IPS DF 6.9 (cell line): ENCODE measurements at places on chromosomes 1 and 21.

DNA sequence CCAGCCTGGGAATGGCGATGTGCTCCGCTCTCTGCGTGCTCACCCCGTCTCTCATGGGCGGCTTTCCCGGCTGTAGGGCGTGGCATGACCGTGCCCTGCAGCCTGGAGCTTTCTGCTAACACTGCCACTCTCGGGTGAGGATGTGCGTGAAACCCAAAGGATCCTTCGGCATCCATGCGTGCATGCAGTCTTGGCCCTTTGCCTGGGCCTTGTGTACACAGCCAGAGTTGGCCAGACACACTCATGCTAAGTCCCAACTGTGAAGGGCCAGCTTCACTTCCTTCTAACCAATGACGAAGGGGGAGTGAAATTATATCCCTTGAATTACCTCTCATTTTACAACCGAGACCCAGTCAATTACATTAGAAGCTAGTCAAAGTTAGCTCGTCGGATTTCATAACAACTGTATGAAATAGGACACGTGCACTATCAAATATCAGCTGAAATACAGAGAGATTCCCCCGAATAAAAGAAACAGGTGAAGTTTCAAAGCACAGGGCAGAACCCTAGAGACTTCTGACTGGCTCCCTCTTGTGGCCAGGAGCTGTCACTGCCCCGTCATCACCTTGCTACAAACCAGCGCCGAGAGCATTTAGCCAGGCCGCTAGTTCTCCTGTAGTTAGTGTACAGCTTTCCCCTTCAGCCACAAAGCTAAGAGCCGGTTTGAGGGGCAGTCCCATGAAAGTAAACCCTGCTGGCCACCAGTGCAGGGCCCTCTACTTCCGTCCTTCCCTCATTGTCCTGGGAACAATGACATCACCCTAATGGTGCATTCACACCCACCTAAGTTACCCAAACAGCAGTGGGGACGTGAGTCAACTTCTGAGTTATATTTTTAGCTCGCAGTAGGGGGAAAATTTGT, 63.4 kb upstream of the COA6 start:
- DNase-seq: peak; percentile 57

GRCh38 chr1:243740255-243740999, 109.6 kb downstream of the AKT3 start:
- no peak for DNase-seq

DNA sequence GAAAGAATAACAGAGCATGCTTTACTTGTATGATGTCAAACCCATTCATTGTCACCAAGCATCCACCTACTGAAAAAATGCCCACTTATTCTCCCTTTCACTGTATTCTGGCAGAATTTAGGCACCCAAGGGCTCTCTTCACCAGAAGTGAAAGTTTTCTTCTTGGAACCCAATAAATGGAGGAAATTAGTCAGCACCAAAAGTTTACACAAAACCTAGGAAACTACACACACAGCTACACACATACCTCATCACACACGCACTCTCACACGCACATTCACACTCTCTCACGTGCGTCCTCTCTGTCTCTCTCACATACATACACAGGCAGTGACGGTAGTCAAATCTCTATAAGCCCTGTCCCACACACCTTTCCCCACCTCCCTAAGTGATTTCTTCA, 37.6 kb downstream of the MCOLN2 start:
- DNase-seq: no peak

- no peak for DNase-seq
These were observed 1512.2 kb downstream of the KCNT2 start for GRCh38 chr1:195096051-195096521.

DNA sequence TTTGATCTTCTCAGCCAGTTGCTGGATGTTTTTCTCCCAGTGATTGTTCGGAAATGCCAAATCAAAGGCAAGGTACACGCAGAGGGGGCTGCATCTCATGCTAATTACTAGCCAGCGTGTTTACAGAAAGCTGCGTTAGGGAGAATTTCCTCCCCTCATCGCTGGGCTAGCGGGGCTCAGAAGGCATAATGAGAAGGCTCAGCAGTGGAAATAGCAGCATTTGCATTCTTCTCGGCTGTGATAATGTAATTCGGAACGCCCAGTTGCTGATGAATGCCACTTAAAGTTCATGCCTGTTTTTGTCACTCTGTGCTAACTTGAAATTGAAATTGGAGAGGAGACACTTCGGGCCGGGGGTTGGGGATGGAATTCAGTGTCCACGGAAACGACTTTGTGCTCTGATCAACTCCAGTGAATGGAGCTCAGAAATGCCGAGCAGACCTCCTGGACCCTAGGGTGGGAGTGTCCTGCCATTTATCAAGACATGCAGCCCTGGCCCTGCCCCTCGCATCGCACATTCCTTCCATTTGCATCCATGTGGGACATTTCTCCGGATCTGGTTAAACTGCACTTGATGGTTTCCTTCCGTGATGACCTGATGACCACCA, 313.4 kb upstream of the C1orf174 start:
- DNase-seq: no peak

- no peak for DNase-seq
These were observed 76.3 kb downstream of the OBSCN start for GRCh38 chr1:228284148-228284495.

GRCh38 chr21:35828161-35828560, 232.2 kb downstream of the SETD4 start:
- DNase-seq: no peak

DNA sequence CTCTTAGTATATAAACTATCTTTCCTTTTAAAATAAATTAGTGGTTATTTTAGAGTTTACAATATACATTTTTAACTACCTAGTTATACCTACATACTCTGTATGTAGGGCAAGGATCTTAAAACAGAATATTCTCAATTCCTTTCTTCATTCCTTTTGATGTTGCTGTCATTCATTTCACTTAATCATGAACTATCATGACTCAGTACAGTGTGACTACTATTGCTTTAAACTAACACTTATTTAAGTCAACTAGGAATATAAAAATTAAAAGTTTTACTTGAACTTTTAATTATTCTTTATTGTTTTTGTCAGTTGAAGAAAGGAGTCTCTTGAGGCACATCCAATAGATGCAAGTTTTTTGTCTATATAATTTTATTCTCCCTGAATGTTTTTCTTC, 726.4 kb downstream of the BRINP3 start:
- DNase-seq: no peak

- no peak for DNase-seq
These were observed 19.4 kb upstream of the LRRN2 start for GRCh38 chr1:204704794-204705492.

DNA sequence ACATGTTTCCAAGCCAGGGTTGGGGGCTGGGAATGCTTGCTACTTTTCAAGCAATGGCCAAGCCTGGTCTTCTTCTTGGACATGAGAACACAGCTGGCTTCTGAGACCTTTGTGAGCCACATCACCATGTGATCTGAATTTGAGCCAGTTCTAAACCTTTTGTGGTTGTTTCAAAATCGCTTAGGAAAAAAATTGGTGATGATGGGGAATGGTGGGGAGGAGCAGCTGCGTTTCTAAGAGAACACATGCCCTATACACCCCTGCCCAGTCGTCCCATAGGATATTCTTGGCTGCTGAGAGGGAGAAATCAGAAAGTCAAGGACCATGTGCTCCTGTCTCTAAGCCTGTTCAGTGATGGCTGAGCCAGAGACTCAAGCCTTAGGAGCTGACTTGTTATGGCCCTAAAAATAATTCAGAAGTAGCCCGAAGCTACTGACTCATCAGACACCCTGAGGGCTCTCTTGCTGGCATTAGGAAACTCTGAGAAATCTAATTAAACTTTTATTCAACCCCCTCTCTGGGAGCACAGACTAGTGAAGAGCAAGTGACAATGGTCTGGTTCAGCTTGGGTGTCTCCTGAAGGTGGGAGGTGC, 30.5 kb downstream of the CCDC185 start:
- no peak for DNase-seq

DNA sequence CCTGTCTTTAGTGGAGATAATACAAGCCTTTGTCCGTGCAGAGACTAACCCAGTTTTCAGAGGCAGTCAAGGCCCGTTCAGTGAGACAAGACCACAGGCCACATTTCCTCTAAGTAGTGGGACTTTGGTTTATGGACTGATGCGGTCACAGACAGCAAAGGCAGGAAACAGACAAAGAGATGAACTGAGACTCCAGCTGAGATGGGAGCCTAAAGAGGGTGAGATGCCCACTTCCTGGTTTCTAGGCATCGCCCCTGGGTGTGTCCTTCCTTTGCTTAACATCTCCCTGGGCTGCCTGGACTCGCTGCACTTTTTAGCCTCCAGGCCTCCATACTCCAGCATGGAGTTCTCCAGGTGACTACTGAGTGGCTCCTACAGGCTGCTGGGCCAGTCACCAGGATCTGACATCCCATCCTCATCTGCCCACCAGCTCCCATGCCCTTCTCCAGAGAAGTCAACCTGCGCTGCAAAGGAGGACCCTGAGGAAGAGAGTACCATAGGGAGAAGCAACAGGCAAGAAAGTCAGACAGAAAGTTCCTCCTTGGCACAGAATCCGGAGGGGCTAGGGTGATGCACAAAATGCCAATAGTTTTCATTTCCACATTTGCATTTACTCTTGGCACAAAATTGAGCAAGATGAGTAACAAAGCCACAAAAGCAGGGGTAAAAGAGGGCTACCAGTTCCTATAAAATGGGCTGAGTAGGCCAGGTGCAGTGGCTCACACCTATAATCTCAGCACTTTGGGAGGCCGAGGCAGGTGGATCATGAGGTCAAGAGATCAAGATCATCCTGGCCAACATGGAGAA, 15.1 kb downstream of the THEMIS2 start:
- no peak for DNase-seq

GRCh38 chr1:72521659-72522058, 239.3 kb upstream of the NEGR1 start:
- no peak for DNase-seq

DNA sequence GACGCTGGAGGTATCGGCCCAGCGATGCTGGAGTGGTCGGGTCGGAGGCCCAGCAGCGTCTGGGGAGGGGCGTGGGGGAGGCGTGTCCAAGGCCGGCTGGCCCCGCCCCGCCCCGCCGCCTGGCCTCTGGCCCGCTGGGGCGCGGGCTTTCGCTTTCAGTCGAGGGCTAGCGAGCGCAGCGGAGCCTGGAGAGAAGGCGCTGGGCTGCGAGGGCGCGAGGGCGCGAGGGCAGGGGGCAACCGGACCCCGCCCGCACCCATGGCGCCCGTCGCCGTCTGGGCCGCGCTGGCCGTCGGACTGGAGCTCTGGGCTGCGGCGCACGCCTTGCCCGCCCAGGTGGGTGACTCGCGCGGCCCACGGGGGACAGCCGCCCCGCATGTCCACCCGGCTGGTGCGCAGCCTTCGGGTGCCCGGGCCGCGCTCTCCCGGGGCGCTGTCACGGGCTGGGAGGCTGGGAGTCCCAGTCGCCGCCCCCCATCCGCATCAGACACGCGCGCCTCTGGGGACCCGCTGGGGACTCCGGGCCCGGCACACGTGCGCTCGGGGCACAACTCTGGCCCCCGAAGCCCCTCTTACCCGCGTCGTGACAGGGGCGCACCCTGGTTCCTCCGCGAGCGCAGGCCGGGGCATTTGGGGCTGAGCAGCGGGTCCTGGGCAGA, at the start of gene TNFRSF1B:
TNFRSF1B (plus strand) TSS at position 158 of the 659 bp plus-strand sequence; CDS start at position 259, 101 bp downstream.
- peak; percentile 16 for DNase-seq

DNA sequence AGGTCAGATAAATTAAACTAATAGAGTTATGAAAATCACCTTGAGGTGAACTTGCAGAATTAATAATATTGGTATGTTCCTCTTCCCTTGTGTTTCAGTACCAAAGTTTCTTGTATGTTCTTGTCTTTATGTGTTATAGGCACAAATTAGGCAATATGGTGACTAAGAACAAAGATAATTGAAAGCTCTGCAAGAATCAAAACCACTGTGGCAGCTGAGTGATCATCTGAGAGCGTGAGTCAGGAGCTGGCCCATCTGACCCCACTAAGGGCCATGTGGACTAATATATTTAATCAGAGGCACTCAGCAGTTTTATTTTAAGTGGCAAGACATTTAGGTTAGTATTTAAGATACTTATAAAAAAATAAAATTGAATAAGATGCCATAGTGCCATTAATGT, 12.8 kb upstream of the CASQ2 start:
- DNase-seq: no peak

GRCh38 chr1:160672789-160673695, 26.2 kb upstream of the SLAMF1 start:
- DNase-seq: no peak

DNA sequence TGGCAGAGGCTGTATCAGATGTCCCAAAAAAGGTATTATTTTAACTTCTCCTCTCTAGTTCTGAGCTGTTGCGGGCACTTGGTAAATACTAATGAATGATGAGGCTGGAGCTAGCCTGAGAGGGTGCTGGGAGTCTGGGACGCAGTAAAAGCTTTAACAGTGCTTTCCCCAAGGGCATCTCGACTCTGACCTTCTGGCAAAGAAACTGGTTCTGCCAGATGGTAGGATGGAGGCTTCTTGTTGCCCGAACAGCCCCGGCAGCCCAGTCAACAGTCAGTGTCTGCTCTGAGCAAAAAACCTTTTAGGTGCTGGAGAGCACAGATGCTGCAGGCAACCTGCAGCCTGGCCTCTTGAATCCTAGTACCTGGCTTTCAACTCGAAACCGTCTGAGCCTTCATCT, 2.5 kb upstream of the PNRC2 start:
- no peak for DNase-seq

DNA sequence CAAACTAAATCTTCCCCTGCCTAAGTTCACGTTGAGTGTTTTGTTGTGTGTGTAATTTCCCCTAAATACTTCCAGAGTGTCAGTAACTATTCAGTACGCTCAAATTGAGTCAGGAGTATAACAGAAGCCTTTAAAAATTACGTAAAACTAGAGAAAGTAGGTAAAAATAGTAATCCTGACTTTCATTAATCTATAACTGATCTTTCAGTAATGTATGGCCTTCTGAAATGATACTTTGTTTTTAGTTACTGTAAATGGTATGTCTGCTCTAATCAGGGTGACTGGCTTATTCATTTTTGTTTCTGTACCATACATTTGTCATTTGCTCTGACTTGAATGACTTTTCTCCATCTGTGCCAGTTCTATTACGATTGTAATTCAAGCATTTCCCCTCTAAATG, 29.4 kb downstream of the MIER1 start:
- DNase-seq: no peak

GRCh38 chr1:212074313-212074712, 38.8 kb downstream of the DTL start:
- DNase-seq: no peak

DNA sequence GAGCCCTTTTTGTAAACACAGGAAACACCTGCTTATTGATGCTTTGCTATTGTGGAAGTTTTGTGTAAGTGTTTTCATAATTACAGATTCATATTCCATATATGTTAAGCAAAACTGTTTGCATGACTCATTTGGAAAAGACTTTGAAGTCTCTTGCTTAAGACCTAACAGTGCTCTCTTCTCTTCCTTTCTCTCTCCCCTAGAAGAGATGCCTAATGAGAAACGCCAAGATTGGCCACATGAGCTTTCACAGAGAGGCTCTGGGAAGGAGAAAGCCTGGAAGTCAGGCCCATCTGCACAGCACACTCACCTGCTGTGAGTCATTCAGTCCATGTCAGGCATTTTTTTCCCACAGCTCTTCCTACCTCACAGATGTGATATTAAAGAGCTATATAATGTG, 101.6 kb upstream of the PALMD start:
- no peak for DNase-seq

DNA sequence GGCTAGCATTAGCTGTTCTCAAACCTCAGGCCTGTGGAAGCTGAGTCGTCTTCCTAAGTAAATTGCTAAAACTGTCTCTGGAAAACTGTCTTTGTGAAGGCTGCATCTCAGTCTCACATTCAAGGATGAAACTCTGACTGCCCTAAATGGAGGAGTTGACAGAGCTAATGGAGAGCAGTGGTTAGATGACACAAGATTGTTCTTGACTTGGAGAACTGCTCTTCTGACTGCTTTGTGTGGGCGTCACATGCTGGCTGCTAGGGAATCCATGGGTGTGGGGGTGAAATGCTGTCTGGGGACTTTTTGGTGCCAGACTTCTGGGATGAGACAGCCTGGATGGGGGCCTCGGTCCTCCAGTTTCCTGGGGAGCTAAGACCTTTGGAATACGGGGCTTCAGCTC, 24.5 kb upstream of the TSPAN2 start:
- no peak for DNase-seq
